Central memory CD4-positive, alpha-beta T cell (primary cell): ENCODE measurements at places on chromosomes 3 and 15.

DNA sequence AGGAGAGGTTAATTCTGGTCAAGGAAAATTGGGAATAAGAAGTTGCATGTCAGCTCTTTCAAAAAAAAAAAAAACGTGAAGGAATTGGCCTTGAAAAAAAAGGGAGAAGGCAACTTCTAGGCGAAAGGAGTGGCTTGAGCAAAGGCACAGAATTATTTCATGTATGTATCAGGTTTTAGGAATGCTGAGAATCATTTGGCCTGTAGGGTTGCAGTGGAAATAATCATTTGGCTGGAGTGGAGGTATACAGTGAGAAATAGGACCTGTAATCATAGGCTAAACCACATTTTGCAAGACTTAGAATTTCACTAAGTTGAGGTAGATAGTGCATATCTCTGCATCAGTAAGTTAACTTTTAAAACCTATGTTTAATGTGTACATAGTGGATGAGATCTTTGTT, 54.9 kb downstream of the EPHA6 start:
- no peak for DNase-seq

- no peak for DNase-seq
Measured at GRCh38 chr3:126101521-126101982, 17.6 kb upstream of the SLC41A3 start.

GRCh38 chr3:120568202-120568531, 28.0 kb upstream of the NDUFB4 start:
- DNase-seq: no peak

- DNase-seq: no peak
Measured at GRCh38 chr3:150180334-150180733, 209.6 kb upstream of the PFN2 start.

DNA sequence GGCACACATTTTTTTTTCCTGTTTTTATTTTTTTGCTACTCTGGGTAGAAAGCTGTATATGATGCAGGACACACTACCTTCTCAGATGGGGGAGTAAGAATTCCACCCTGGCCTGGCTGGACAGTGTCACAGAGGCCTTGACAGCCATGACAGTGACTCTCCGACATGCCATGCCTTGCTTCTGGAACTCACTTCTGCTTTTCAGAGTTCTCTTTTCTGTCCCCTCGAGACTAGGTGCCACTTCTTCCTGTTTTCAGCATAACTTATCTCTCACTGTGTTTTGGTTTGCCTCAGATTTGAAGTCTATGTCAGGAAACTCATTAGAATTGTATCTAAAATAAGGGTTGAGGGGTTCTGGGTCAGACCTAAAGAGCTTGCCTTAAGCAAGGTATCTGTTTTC, 69.1 kb upstream of the SEC13 start:
- DNase-seq: no peak

GRCh38 chr3:130457671-130458070, 59.3 kb upstream of the COL6A6 start:
- DNase-seq: no peak

DNA sequence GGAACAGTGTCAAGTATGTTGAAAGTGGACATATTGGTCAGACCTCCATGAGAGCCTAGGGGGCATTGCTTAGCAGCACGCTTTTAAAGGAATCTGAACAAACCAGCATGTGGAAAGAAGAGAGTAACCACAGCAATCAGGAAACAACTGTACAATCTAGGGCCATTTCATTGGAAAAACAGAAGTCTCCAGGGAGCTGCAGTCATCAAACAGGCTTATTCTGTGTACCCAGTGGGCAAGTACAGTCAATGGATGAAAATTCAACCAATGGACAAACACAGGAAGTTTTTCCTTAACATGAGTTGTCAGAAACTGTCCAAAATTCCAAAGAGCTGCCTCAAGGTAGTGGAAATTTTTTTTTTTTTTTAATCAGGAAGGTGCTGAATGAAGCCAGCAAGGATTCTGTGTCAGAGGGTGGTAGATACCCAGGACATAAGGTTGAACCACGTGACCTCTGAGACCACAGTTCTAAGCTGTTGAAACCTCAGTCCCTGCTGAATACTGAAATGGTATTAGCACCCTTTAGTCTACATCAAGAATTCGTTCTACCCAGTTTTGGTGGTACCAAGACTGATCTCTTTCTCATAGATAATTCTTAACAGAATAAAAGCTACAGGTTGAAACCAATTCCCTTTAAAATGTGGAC, 4.4 kb upstream of the DLG1 start:
- DNase-seq: no peak

GRCh38 chr3:170889132-170889531, 19.1 kb upstream of the RPL22L1 start:
- no peak for DNase-seq

GRCh38 chr3:44899683-44900367, 25.4 kb downstream of the TGM4 start:
- DNase-seq: no peak

DNA sequence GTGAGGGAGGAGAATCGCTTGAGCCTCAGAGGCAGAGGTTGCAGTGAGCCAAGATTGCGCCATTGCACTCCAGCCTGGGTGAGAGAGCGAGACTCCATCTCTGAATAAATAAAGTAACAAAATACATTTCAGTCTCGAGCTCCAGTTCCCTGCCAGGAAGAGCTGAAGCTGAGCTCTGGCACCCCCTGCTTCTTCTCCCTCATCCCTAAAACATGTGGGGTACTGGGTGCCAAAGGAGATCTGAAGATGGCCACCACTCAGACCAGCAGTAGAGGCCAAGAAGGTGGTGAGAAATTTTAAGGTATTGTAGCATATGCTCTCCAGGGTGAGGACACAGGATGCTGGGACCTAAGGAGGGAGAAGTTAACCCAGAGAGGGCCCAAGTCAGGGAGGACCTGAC, 75.0 kb upstream of the CGNL1 start:
- DNase-seq: no peak

DNA sequence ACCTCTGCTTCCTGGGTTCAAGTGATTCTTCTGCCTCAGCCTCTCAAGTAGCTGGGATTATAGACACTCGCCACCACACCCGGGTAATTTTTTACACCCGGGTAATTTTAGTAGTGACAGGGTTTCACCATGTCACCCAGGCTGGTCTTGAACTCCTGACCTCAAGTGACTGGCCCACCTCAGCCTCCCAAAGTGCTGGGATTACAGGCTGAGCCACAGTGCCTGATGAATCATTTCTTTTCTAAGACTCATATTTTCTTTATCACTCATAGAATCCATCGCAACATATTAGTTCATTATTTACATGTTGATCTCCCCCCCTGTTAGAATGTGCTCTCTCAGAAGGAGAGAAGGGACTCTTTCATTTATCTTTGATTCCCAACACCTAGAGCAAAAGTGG, 109.5 kb upstream of the PTPRG start:
- no peak for DNase-seq

DNA sequence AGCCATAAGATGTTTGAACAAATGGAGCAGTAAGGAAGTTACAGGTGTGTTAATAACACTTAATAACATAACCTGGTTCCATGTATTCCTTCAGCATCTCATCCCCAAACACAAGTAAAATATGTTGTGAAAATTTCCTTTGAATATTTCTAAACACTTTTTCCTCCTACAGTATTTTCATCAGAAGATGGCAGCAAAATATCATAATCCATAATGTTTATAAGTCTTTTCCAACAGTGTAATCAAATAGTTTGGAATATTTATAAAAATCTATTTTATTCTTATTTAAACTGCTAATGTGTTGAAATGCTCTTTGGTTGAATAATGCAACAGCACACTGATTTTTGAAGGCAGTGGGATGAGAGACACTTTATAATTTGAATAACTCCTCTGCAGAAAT, 1020.5 kb downstream of the OTOL1 start:
- DNase-seq: no peak

- no peak for DNase-seq
Measured at GRCh38 chr15:63891768-63892133, 58.0 kb upstream of the HERC1 start.

DNA sequence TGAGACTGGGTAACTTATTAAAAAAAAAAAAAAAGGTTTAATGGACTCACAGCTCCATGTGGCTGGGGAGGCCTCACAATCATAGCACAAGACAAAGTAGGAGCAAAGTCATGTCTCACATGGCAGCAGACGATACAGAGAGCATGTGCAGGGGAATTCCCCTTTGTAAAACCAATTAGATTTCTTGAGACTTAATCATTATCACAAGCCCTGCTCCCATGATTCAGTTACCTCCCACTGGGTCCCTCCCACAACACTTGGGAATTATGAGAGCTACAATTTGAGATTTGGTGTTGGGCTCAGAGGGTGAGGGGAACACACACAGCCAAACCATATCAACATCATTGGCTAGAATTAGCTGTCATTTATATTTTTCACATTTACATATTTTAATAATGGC, 221.0 kb downstream of the RSRC1 start:
- DNase-seq: no peak

DNA sequence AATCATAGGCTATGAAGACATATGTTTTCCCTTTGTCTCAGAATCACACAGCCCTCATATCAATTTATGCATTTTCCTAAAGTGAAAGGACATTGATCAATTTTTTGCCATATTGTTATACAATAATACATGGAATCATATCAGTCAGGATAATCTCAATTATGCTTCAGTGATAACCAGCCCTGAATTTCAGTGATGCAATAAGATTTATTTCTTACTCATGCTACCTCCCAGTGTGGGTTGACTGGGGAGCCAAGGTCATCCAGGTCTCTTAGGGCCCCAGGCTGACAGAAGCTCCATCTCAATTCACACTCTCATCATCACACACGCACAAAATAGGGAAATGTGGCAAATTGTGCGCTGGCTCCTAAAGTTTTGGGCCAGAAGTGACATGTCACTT, 44.2 kb upstream of the TNIK start:
- DNase-seq: no peak

DNA sequence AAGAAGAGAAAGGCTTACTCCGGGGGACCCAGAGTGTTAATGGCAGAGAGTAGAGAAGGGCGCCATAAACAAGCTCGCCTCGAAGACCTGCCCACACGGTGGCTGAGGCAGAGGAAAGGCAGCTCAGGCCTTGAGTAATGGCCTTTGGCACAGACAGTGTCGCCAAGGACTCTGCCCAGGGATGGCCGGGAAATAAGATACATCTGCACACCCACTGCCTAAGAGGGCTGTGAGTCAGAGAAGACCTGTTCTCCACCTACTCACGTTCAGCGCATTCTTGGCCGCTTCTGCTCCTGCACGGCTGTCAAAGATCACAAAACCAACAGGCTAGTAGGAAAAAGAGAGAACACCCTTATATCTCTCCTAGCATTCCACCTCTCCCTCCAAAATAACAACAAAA, 26.2 kb downstream of the RBPMS2 start:
- no peak for DNase-seq

GRCh38 chr3:65548848-65549625, 489.7 kb downstream of the MAGI1 start:
- DNase-seq: no peak

DNA sequence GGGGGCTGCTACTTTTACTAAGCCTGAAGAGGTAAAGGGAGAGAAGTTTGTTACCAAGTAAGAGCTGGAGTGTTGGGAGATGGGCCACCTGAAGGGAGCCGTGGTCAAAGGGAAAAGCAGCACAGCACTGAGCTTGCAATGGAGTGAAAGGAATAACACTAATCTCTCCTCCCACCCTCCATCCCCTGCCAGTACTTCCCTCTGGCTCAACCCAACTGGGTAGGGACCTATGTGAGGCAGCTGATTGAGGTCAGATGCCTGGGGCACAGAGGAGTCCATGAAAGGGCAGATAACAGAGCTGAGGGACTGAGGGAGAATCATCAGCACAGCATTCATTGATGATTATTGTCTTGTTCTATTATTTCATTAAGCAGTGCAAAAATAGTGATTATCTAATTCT, 212.4 kb upstream of the TBC1D5 start:
- DNase-seq: no peak

GRCh38 chr3:190492966-190493365, 20.9 kb upstream of the IL1RAP start:
- DNase-seq: no peak

GRCh38 chr3:29940759-29941323, 660.0 kb downstream of the RBMS3 start:
- DNase-seq: no peak

DNA sequence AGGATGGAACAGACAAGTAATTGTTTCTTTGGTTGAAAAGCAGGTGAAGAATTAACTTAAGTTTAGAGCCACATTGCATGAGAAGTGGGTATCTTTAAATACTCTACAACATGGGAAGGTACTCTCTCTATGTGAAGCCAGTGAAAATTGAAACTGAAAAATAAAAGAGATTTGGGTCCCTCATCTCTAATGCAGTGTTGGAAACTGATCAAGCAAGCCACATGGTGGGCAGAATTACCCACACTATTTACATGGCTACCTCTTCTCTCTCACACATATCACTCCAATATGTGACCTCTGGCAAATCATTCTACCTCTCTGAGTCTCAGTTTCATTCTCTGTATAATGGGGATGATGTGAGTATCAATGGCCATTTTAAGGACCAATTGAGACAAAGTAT, 339.0 kb downstream of the IL5RA start:
- DNase-seq: no peak

DNA sequence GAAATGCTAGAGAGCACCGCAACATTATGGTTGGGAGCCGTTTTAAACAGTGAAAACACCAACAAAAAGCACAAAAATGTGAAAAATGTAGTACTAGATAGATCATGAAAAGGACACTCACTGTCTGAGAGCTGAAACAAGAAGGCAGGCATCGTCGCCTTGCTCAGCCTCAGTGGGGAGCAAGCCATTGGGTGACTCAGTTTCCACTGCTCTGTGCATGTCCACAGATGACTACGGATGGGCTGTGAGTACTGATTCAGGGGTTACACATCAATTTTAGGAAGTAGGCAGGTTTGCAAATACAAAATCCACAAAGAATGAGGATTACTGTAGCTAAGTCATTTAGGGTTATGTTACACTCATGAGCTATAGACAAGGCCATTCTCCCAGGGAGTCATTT, 10.8 kb downstream of the NOX5 start:
- DNase-seq: no peak

GRCh38 chr3:107416138-107416537, 38.9 kb downstream of the CCDC54 start:
- no peak for DNase-seq

DNA sequence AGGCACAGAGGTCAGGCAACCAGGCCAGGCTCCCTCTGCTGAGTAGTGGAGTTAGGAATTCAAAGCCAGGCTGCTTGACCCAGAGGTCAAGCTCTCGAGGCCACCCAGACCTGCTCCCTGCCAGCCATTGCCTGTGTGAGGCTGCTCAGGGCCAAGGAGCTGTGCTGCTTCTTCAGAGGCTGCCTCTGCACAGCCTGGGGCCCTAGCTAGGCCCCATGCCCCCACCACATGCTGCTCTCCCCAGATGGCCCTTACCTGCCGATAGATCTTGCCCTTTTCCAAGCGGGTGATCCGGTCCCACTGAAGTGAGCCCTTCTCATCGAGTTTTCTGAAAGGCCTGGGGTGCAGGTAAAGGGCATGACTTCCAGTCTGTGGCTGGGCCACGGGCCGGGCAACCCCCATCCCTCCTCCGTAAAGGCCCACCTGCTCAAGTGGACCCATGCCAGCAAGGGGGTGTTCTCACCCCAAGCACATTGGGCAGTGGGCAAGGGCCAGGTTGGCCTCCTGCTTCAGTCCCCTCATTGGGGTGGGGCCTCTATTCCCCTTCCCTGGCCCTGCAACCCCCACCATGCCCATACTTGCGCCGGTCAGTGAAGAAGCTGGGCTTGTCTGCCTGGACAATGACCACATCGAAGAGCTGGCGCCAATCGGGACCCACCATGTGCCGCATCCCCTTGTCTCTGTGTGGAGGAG, 6.5 kb downstream of the NT5DC2 start:
- no peak for DNase-seq

- no peak for DNase-seq
Measured at GRCh38 chr3:4392992-4393391, 74.1 kb downstream of the SUMF1 start.

- DNase-seq: no peak
Measured at GRCh38 chr3:36959821-36960220, 15.0 kb upstream of the TRANK1 start.
